ENCODE measurements at places on chromosomes 6 and 20. TPM values are rescaled to one million over a fixed set of nuclear protein-coding genes. Genes with fewer than 3 reads are reported as not detected.

The ZBTB46 gene
- polyA plus RNA-seq = 15.0 TPM

The TRIM31 gene
- not detected for polyA plus RNA-seq

The DST gene
- 134 TPM for polyA plus RNA-seq

The C6orf58 gene
- polyA plus RNA-seq = 0.52 TPM

The RAMACL gene
- polyA plus RNA-seq = 1.9 TPM

The TTBK1 gene
- polyA plus RNA-seq = 4.2 TPM

The TREM2 gene
- not detected for polyA plus RNA-seq

The C4B gene
- 4.4 TPM for polyA plus RNA-seq

The SLC13A3 gene
- polyA plus RNA-seq = 8.3 TPM

The SMPDL3A gene
- polyA plus RNA-seq = 8.2 TPM

The NHLRC1 gene
- 1.2 TPM for polyA plus RNA-seq

The PDE10A gene
- polyA plus RNA-seq = 52.4 TPM

The MCHR2 gene
- polyA plus RNA-seq = not detected

The CDH26 gene
- 3.3 TPM for polyA plus RNA-seq

The FAM83B gene
- not detected for polyA plus RNA-seq

The ALDH8A1 gene
- 6.9 TPM for polyA plus RNA-seq

The GSTA3 gene
- not detected for polyA plus RNA-seq

The HSF2 gene
- 135 TPM for polyA plus RNA-seq

The NR2E1 gene
- 0.50 TPM for polyA plus RNA-seq

The SLC35F1 gene
- 35.1 TPM for polyA plus RNA-seq

The CDH4 gene
- polyA plus RNA-seq = 32.0 TPM

The BTNL2 gene
- polyA plus RNA-seq = not detected

The GRM1 gene
- polyA plus RNA-seq = 2.9 TPM

The PLCB4 gene
- 13.1 TPM for polyA plus RNA-seq

The FRK gene
- polyA plus RNA-seq = not detected

The CCDC28A gene
- 10.6 TPM for polyA plus RNA-seq

The EMILIN3 gene
- polyA plus RNA-seq = 0.30 TPM

The TUBB gene
- 711 TPM for polyA plus RNA-seq

The OR12D2 gene
- not detected for polyA plus RNA-seq

The WRNIP1 gene
- 93.7 TPM for polyA plus RNA-seq

The TSHZ2 gene
- polyA plus RNA-seq = 4.6 TPM

The CGA gene
- not detected for polyA plus RNA-seq

The CNBD2 gene
- 9.5 TPM for polyA plus RNA-seq

The HACE1 gene
- 71.1 TPM for polyA plus RNA-seq

The ACTL10 gene
- polyA plus RNA-seq = not detected

Data from neural cell (in vitro differentiated cells).